ENCODE measurements at places on chromosomes 3 and 15.

DNA sequence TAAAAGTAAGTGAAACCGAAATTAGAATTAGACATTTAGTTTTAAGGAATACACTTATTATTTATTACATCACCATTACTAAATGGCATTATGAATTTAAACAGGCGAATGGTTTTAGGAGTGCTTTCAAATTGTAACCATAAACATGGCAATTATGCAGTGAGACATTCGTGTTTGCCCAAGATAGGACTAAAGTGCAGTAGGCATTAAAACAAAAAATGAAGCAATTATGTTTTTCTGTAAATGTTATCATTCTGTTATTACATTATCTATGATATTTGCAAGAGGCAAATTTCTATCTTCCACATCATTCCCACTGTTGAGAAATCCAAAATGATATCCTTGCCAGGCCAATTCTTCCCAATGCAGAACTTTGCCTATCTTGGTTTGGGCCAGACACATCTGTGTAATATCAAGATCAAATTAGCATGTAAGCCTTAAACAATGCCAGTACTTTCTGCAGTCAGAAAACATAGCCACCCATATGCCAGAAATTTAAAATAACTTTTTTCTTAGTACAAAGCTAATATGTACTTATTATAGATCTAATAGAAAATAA lies 156.9 kb downstream of the ATP8B4 start:
- no peak for DNase-seq

DNA sequence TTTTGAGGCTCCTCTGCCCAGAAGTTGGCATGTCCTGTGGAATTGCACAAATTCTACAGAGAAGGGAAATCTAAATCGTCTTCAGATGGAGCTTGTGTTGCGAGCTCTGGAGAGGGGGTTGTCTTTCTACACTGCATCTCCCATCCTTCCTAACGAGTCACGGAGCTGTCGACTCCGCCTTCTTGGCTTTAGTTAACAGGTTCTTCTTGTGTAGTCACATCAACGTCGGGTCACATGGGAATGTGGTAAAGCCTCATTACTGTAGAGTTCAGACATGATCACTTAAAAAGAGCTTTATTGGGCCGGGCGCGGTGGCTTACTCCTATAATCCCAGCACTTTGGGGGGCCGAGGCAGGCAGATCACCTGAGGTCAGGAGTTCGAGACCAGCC lies 60.0 kb downstream of the DNASE1L3 start:
- DNase-seq = no peak

GRCh38 chr3:152729906-152730305 lies 105.0 kb upstream of the P2RY1 start:
- no peak for DNase-seq

DNA sequence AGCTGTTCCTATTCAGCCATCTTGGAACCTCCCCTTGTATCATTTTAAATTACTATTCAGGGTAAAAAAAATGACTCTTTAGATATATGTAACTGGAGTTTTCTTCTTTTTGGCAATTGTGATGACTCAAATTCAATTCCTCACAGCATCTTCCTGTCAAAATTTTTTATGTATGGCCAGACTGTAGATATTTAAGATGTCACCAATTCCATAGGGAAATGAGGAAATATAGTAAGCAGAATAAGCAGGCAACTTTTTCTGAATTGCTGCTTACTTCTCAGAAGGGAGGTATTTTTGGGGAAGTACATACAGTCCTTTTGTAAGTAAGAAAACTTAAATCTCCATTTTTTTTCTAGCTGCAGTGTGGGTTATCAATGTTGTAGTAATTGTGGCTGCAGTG lies 28.8 kb downstream of the EAF2 start:
- DNase-seq = no peak

Data from D721Med (cell line).